AML-193 (cell line): ENCODE measurements at places on chromosomes 3 and 15.

- no peak for DNase-seq
Observed at GRCh38 chr3:140500473-140500872, 177.4 kb upstream of the TRIM42 start.

DNA sequence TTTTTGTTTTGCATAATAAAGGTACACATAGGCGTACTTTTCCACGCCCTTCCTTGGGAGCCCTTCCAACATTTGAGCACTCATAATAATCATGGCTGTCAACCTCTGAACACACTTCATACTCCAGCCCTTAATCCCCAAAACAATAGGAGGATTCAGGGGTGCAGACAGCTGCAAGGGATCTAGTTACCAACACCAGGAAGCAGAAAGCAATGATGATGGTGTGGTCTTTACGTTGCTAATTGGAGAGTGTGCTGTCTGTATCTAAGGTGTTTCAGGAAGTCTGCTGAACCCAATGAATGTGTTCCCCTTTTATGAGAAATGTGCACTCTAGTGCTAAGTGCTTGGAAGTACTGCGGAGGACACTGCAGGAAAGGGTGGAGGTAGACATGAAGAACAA is 60.3 kb upstream of the PDZRN3 start:
- DNase-seq, result no peak

GRCh38 chr3:69738859-69739203 is 433 bp upstream of the MITF start:
- no peak for DNase-seq

- DNase-seq, result peak; percentile 49
Observed at GRCh38 chr3:57179580-57180410, 14.6 kb upstream of the IL17RD start.

- no peak for DNase-seq
Observed at GRCh38 chr3:147301781-147302180, 104.6 kb downstream of the ZIC4 start.

DNA sequence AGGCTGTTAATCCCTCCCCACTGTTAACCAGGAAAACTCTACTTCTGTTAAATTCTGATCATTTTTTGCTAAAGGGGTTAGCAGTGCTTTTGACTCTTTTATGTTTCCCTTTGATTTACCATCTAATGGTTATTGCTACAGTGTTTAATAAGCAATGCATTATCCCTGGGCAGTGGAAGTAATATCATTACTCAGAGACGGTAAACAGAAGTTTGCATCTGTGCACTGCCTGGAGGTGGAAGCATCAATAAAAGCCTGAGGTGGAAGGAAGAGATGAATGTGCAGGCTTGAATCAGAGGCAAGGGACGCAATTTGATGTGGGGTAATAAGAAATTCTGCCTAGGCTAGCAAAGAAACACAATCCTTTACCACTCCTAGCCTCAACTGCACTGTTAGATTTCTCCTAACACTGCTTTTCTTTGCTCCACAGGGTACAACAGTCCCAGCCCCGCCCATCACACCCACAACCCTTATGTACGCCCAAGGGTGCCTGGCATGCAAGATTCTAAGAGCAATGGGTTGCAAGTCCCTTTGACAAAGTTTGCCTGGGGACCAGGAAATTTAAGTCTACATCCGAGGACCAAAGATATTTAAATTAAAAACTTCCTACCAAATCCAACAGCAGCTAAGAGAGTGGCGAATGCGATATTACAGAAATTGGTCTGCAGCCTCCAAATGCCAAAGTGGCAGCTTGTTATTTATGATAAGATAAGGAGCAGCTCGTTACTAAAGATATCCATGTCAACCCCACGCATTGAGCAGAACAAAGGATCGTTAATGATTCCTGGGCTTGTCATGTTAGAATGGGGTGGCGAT is 261.4 kb downstream of the FHIT start:
- no peak for DNase-seq

DNA sequence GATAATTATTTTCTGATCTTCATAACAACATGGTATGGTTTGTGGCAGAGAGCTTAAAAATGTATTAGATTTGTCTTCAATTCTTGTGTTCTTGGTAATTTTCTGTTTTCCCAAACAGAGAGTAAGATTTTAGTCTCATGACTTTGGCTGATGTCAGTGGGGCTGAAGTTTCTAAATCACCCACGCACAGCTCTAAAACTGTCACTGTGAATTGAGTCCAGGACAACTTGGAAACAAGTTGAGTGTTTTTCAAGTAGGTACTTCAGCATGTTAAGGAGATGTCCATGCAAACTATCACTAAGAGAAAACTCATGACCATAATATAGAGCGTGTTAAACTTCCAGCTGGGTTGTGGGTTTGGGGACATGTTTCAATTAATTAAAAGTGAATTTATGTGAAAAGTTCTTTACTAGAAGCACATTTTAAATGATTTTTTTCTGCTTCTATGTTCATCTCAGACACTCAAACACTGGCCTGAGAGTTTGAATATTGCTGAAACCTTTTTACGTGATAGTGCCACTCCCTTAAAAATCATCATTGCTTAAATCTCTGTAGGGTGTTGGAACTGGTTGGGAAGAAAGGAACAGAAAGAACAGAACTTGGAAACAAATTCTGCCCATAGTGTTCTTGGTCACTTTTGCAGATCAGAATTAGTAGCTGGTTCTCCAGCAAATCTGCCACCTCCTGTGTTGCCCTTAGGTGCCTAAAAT is 89.8 kb downstream of the KLHL25 start:
- no peak for DNase-seq

- DNase-seq, result no peak
Observed at GRCh38 chr15:58522391-58522790, 90.6 kb downstream of the LIPC start.

DNA sequence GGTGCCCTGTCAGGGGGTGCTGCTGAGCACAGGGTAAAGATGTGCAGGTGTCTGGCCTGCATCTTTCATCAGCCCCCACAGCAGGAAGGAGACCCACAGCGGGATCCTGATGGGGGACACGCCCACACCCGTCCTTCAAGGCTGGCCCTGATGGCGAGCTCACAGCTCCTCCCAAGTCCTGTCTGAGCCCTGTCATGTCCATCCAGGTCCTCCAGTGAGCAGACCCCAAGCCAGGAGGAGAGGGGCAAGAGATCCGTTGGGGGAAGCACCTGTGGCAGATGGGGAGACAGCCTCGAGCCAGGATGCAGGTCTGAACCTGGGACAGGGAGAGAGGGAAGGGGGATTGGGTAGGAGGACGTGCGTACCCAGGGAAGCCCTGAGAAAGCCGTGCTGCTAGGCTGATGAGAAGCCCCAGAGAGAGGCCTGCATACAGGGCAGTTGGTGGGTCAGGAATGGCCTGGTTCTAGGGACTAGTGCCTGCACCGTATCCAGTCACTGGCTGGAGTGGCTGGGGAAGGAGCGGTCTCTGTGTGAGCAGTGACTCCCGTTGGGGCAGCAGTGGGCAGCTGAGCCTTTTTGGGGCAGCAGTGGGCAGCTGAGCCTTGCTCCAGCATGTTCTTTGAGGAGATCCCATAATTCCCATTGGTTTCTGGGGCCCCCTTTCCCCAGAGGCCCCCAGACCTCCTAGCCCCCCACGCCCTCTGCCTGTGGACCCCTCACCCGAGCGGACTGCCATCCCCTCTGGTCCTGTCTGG is 133.3 kb upstream of the MEF2A start:
- no peak for DNase-seq

DNA sequence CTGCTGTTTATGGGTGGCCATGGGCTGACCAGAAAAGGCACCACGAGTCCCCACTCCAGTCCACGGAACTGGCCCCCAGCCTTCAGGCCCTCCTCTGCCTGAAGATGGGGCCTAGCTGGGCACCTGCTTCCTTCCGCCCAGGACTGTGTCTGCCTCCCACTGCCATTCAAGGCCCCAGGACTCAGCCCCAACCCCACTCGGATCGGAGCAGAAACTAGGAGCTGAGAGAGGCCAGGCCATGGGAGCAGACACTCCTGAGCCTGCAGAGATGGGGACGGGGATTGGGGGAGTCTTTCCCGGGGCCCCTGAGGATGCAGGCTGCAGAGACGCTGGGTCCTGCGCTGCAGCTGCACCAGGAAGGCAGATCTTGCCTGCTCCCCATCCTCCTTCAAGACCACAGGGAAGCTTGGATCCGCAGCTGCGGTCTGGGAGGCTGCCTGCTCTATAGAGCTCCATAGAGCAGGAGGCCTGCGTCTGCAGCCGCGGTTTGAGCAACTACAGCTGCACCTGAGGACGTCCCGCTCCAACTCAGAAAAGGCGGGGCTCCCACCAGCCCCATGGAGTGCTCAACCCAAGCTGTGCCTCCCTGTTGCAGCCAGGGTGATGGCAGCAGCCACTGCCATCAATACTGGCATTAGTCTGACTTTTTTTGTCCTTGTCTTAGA is 383.9 kb upstream of the TMCO5A start:
- DNase-seq, result no peak

- peak; percentile 19 for DNase-seq
Observed at GRCh38 chr15:98292442-98293240, 332.1 kb downstream of the ARRDC4 start.

DNA sequence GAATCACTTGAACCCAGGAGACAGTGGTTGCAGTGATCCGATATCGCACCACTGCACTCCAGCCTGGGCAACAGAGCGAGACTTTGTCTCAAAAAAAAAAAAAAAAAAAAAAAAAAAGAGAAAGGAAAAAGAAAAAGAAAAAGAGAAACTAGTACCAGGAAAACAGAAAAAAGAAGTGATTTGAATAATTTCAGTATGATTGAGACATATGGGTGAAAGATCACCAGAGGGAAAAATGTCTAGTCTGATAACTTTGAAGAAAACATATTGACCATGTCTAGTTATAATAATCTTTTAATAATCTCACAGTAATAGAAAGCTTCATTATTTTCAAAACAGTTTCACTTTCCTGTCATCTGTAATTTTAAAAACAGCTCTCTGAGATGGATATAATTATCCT is 16.4 kb downstream of the TGFBR2 start:
- no peak for DNase-seq

DNA sequence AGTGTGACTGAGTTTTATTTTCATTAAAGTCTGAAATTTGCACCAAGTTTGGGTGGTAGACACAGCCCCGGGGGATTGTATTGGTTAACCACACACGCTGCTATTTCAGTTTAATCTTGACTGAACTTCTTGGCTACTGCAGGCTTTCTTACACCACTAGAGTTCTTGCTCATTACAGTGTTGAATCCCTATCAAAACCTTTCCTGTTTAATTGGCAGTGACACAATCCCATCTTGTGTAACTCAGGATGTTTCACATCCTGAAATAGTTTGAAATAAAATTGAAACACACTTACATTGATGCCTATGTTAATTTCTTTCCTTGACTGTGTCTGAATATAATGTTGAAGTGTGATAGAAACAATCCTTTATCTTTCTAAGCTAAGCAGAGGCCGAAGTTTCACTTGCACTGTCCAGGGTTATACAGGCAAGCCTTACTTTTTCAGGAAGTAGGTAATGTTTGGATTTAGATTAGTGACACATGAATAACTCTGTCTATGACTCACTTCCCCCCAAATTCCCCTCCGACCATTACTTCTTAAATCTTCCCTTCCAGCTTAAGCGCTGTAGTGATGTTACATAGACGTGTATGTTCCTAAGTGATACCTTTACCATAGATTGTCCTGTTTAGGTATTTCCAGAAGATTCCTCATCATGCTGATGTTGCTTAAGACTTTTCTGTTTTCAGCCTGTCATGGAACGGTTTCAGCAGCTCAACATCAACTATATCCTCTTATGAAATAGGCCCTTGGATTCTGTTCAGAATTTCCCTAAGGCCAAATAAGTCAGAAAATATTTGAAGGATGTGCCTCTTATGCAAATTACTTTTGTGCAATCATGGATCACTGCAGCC is 16.8 kb downstream of the ATG7 start:
- DNase-seq, result peak; percentile 99

DNA sequence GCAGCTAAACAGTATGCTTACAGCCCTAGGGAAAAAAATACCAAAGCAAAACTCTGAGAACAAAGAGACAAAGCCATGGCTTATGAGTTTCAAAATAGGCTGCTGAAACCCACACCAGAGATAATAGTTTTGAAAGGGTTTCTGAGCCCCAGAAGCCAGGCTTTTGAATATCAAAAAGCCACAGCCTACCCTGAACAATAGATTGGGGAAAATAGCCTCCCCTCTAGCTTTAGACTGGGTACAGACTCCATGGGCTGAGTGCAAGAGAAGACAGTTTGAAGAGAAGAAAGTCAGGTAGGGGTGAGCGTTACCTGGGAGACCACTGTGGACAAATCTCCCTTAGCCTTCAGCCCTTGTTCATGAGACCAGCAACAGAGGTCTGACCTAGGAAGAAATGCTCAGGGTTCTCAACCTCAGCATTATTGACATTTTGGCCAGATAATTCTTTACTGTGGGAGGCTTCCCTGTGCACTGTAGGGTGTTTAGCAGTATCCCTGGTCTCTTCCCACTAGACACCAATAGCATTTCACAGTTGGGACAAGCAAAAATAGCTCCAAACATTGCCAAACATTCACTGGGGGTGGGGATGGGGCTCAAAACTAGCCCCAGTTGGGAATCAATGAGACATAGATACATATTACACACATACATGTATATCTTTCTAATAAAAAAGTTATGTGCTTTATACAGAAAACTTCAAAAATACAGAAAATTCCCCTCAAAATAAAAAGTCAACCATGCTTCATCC is 11.6 kb upstream of the TAFA4 start:
- DNase-seq, result no peak

DNA sequence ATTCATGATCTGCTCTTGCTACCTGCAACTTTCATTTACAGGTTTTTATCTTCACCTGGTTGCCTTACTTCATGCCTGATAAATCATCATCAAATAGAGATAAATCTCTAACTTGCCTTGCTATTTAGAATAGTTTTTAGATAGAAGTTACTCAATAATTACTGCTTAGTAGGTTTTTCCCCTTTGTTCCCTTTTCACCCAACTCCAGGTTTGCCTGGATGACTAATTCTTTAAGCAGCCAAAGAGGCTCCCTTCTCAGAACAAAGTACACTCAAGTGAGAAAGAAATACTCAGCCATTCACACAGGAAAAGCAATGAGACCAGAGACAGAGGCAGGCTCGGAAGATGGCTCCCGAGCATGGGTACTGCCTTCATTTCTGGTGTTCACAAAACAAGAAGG is 268.1 kb upstream of the CRBN start:
- no peak for DNase-seq

GRCh38 chr3:44511238-44511566 is 33.7 kb upstream of the ZNF445 start:
- no peak for DNase-seq
